ENCODE measurements at places on chromosomes 2 and 18. TPM values are rescaled to one million over a fixed set of nuclear protein-coding genes. Genes with fewer than 3 reads are reported as not detected.

GRCh38 chr18:79405019-79405780, 9.5 kb downstream of the NFATC1 start:
- DNase-seq = no peak

- peak; percentile 34 for DNase-seq
Observed at GRCh38 chr2:234257859-234258561, 207.5 kb downstream of the SPP2 start.

- no peak for DNase-seq
Observed at GRCh38 chr18:4250141-4250540, 205.0 kb downstream of the DLGAP1 start.

DNA sequence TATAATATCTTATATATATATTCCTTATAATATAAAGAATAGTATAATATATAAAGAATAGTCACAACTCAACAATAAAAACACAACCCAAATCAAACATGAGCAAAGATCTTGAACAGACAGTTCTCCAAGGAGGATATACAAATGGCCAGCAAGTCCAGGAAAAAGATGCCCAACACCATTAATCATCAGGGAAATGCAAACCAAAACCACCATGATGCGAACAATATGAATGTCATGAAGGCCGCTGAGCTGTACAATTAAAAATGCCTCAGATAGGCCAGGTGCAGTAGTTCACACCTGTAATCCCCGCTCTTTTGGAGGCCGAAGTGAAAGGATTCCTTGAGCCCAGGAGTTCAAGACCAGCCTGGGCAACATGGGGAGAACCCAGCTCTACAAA, 58.9 kb downstream of the SLC35F5 start:
- no peak for DNase-seq

DNA sequence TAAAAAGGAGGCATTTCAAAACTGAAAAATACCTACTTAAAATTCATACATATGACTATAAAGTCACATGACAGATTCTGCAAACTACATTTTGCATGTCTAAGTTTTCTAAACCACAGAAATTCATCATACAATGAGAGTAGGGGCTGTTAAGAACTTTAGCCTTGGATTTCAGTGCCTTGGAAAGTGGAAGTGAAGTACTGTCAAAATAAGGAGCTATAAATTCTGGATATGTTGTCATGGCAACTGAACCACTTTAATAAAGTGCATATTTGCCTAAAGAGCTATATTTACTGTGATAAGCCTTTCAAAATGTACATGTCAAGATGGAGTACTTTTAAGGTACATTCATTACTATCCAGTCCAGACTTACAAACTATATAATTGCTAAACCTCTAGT, 227.1 kb downstream of the RAB3GAP1 start:
- DNase-seq = no peak

The SLC5A7 gene
- polyA plus RNA-seq = 1.3 TPM

Measured in left kidney (tissue), 8 donors.